A172 (cell line): ENCODE measurements at places on chromosomes 6 and 20. TPM values are rescaled to one million over a fixed set of nuclear protein-coding genes. Genes with fewer than 3 reads are reported as not detected.

DNA sequence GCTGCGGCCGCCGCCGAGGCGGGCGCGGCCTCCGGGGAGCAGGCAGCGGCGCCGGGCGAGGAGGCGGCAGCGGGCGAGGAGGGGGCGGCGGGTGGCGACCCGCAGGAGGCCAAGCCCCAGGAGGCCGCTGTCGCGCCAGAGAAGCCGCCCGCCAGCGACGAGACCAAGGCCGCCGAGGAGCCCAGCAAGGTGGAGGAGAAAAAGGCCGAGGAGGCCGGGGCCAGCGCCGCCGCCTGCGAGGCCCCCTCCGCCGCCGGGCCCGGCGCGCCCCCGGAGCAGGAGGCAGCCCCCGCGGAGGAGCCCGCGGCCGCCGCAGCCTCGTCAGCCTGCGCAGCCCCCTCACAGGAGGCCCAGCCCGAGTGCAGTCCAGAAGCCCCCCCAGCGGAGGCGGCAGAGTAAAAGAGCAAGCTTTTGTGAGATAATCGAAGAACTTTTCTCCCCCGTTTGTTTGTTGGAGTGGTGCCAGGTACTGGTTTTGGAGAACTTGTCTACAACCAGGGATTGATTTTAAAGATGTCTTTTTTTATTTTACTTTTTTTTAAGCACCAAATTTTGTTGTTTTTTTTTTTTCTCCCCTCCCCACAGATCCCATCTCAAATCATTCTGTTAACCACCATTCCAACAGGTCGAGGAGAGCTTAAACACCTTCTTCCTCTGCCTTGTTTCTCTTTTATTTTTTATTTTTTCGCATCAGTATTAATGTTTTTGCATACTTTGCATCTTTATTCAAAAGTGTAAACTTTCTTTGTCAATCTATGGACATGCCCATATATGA lies 3.2 kb downstream of the MARCKS start:
- DNase-seq, result no peak

DNA sequence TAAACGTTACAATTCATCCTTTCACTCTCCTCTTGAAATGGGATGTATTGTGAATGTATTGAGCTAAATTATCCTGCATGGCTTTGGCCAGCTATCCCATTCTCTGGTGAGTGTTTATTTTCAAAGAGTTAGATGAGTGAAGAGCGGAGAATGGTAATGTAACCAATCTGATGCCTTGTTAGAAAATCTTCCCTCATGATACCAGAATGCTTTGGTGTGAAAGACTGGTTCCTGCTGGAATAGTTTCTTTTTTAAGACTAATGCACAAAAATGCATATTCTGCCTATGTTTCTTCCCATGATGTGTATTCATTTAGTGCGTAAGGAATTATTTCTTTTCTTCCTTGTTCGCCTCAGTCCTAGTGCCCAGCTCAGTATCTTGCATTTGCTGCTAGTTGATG lies 506.7 kb downstream of the PRKN start:
- no peak for DNase-seq

DNA sequence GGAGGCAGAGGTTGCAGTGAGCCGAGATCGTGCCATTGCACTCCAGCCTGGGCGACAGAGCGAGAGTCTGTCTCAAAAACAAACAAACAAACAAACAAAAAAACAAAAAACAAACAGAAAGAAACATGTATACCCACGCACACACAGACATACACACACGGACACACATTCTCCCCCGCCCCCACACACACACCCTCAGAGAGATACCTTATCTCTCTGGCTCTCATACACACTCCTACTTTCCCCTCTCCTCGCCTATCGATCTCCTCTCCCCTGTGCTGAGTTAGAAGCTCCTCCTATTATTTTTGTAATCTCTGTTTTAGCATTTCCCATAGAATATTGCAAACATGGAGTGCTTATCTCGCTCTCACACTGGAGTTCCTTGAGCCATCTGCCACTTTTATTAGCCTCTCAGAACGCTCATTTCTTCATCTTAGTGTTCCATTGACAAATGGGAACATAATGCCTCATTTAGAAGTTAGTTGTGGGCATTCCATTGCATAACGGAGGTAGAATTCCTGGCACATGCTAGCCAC lies 144.2 kb upstream of the CITED2 start:
- no peak for DNase-seq

DNA sequence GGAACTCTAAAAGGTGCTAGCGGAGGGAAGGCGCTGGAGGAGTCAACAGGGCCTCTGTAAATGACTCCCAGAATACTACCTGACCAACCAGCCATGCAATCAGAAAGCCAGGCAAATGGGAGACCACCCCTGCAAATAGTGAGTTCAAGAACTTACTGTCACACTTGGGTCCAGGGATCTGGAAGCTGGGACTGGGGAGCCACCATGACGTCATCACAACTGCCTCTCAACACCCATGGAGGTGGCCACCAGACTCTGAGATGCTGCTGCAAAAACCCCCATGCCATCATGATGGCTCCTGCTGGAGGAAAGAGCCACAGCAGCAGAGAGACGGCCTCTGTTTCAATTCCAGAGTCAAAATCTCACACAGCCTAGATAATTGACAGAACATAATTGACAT lies 8.5 kb upstream of the PDYN start:
- no peak for DNase-seq

GRCh38 chr20:63834491-63834880 lies 3.4 kb upstream of the ZBTB46 start:
- DNase-seq, result no peak

- peak; percentile 90 for DNase-seq
Measured at GRCh38 chr20:57205606-57206219, 60.7 kb downstream of the BMP7 start.

GRCh38 chr6:149990661-149991471 lies 27.1 kb downstream of the ULBP1 start:
- no peak for DNase-seq

GRCh38 chr6:34484899-34485298 lies 19.0 kb downstream of the PACSIN1 start:
- peak; percentile 71 for DNase-seq

GRCh38 chr20:44542890-44543289 lies 21.0 kb upstream of the SERINC3 start:
- no peak for DNase-seq

GRCh38 chr20:14114065-14114704 lies 118.9 kb downstream of the MACROD2 start:
- no peak for DNase-seq

DNA sequence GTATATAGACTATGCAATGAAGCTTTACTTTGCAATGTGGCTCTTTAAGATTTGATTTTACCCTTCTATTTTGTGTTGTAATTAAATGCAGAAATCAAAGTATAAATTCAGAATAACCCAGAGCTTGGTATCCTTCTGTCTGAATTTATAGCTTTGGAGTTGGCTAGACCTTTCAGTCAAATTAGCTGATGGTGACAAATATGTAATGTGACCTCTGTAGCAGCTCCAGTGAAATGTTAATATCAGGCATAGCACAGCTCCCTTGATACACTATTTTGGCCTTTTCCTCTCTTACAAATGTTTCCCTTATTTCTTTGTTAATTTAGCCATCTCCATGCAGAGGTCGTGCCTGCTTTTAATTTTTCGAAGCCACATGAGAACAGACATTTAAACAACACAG lies 11.1 kb downstream of the CBFA2T2 start:
- DNase-seq, result no peak

- no peak for DNase-seq
Measured at GRCh38 chr20:62743777-62744317, 35.2 kb downstream of the NTSR1 start.

DNA sequence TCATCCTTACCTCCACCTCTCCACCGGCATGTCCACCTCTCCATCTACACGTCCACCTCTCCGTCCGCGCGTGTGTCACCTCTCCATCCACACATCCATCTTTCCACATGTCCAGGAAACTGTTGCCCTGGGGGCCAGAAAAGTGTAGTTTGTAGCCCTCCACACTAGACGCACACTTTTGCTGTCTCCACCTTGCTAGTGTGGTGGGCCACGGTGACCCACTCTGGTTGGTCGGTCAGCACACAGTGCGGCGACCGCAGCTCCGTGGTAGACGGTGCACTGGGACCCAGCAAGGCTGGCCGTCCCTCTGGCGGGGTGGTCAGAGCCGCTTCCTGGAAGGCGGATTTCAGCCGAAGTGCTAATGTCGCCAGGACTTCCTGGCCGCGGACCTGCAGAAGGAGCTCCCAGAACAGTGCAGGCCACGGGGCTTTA lies 268.6 kb downstream of the DLL1 start:
- no peak for DNase-seq

Gene RGS19
- 29.3 and 29.5 TPM in 2 replicates for total RNA-seq

Gene HLA-G
- not detected in 2 replicates for total RNA-seq

- no peak for DNase-seq
Measured at GRCh38 chr6:167558246-167559177, 233.6 kb downstream of the TTLL2 start.

Gene MSH5
- total RNA-seq, result 3.2 and 6.1 TPM in 2 replicates

DNA sequence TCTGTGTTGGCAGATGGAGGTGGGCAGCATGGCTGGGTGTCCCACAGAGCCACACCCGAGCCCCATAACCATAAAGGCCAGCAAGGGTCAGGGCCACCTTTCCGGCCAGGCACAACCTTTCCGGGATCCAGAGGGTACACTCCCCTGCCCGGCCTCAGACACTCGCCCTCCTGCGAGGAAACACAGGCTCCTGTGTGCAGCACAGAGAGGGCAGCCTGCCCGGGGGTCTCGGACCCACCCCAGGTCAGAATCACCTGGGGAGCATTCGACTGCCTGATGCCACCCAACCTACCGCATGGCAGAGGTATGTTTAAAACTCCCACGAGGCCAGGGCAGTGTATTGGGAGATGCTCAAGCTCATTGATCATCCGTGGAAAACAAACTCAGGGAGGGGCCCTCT lies 260.3 kb downstream of the TAF4 start:
- no peak for DNase-seq

Gene RING1
- 16.2 and 19.7 TPM in 2 replicates for total RNA-seq

DNA sequence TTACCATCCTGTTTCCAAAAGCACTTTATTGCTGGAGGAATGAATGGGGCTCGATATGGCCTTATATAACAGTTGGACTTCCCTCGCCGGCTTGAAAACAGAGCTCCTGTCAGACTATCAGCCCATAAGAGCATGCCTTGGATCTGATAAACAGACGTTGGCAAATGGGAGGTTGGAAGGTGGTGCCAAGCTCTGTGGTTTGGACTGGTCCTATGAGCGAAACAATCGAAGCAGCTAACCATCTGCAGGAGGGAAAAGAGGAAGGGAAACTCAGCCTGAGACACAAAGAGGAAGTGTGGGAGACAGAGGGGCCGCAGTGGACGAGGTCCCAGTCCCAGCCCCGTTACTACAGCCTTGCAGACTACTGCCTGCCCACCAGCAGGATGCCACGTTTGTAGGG lies 92.9 kb downstream of the TFAP2C start:
- no peak for DNase-seq
